HAP-1 (cell line): ENCODE measurements at places on chromosomes 11 and 22.

DNA sequence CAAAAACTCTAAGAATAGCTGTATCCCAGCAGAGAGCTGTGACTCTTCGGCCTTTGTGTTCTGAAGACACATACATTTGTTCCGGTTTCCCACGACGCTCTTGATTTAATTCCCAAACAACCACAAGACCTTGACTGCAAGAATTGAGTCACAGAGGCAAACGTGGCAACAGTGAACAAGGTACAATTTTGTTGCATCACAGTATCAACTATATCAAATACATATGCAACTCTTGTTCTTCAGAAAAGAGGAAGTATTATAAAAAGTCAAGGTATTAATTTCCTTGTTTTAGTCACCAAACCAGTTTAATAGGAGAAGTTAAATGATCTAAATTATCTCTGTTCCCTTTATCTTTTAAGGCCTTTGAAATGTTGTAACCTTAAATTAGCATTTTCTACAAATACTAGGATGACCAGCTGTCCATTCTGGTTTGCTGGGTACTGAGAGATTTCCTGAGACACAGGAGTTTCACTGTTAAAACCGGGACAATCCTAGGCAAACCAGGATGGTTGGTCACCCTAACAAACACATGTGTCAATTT, 11.1 kb downstream of the HPS5 start:
- no peak for DNase-seq

- no peak for DNase-seq
These were observed 310.8 kb upstream of the PITPNB start for GRCh38 chr22:28229566-28230485.

GRCh38 chr22:40224702-40225101, 47.0 kb downstream of the TNRC6B start:
- no peak for DNase-seq

- no peak for DNase-seq
These were observed 124.7 kb downstream of the CADM1 start for GRCh38 chr11:115379528-115379927.

GRCh38 chr11:30128269-30128932, 102.4 kb upstream of the FSHB start:
- DNase-seq: peak; percentile 18

DNA sequence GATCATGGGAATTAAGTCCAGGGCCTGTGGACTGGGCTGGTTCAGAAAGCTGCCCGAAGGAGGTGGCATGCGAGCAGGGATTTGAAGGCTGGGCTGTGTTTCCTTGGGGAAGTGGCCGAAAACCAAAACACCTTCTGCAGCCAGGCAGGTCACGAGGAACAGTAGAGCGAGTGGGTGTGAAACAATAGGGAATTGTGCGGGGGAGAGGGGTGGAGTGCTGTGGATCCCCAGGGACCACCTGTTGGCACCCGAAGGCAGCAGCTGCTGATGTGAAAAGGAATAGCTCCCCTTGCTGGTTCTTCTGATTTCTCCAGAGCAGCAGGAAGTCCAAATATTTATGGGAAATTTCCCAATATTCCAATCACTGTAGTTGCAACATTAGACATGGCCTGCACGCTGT, 24.6 kb downstream of the TP53I11 start:
- no peak for DNase-seq

GRCh38 chr11:75572744-75573143, 10.7 kb downstream of the SERPINH1 start:
- DNase-seq: no peak

GRCh38 chr11:73004088-73004487, 138.0 kb downstream of the FCHSD2 start:
- DNase-seq: no peak

GRCh38 chr22:24893341-24894070, 53.0 kb downstream of the LHFPL7 start:
- no peak for DNase-seq

DNA sequence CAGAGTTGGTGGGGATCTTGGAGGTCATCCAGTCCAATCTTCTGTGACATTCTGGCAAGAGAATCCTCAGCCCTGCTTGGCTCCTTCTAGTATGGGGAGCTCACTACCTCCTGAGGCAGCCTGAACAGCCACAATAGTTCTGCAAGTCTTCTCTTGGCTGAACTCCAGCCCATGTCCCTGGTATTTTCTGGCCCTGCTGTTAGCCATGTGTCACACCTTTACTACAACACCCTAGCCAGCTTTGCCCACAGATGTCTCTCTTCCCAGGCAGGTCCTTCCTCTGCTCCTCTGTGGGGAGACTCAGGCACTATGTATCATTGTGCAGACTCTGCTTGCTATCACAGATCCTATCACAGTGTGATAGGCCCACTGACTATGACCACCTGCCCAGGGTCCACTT, 297.7 kb downstream of the CTTN start:
- no peak for DNase-seq

DNA sequence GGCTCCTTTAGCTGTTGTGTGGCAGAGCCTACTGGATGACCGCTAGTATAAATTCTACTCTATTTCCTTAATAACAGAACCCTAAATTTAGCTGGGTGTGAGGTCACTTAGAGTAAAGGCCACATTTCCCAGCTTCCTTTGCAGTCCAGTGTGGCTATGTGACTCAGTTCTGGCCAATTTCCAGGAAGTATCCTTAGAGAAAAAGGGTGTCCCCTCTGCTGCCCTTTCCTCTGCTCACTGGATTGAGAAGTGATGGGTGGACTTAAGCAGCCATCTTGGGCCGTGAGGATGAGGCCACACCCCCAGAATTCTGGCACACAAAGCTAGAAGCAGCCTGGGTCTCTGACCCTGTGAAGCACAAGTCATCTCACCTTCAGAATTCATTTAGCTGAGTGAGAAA, 11.7 kb upstream of the RASD2 start:
- DNase-seq: no peak

DNA sequence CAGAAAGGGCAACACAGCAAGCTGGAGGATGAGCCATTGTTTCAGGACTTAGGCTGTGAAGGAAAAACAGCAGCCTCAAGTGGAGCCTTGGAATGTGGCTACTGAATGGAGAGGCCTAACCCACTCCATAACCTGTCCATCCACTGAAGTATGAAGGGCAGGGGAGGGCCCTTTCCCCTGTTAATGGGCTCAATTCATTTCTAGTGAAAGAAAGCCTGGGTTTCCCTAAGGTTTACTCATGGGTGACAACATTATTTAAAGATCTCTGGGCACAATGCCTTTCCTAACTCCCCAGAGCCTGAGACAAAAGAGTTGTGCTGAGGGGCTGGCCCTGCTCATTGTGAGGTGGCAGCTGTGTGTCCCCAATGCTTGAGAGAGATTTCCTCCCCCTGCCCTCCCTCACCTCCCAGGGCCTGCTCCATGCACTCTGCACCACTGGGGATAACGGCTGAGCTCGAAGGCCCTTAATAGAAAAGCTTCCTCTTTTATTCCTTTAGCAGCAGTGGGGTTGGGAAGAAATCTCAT, 83.8 kb downstream of the ME3 start:
- peak; percentile 7 for DNase-seq

- no peak for DNase-seq
These were observed 4.9 kb downstream of the KCNQ1 start for GRCh38 chr11:2449548-2450320.

DNA sequence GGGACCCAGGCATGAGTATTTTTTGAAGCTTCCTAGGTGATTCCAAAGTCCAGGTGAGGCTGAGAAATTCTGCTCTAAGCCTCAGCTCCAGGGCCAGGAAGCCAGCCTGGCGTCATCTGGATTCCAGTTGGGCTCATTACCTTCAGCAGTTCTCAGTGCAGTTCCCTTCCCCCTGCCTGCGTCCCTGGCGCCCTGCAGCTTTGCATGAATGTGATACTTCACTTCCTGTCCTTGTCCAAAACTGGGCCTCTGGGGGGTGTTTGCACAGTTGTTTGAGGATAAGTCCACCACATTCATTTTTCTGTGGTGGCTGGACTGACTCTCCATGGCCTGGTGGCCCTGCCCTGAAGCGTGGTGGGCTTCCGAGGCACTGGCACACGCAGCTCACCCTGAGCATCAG, 98.1 kb downstream of the TENM4 start:
- DNase-seq: no peak

GRCh38 chr22:46972901-46973831, 210.7 kb downstream of the TBC1D22A start:
- DNase-seq: no peak

GRCh38 chr11:75286826-75287465, 46.4 kb downstream of the TPBGL start:
- DNase-seq: no peak

- no peak for DNase-seq
These were observed 178.7 kb upstream of the CADM1 start for GRCh38 chr11:115682888-115683287.

DNA sequence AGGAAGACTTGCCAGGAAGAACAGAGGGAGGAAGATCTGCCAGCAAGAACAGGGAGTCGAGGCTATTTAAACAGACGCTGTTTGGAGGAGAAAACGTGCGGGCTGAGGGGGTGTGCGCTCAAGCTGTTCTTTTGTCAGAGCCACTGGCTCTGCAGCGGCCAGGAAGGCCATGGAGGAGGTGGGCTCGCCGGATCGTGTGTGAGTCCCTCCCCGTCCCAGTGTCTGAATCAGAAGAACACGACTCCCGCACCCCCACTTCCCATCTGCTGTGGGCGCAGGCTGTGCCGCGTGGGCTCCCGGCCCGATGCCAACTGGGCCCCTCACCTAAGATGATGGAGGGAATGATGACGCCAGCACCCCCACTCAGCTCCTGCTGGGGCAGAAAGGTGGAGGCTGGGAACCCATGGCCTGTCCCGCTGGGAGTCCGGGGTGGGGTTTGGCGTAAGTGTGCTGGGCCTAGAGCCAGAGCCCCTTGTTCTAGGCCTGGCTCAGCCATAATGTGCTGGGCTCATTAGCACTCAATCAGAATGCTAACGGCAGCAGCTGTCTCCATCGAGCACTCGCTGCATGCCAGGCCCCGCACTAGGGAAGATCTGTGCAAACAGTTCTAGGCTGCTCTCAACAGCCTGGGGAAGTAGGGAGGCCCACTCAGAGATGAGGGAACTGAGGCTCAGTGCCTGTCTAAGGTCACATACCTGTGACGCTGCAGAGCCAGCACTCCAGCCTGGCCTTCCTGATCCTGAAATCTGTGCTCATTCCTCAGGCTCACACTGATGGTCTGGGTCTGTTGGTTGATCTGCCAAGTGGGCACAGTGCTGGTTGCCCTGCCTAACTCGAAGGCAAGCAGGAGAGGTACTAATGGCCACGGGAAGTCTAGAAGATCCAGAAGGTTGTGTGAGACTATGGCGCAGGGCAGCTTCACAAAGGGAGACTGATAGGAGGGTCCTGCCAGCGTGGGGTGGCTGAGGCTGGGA, 11.5 kb downstream of the NPTXR start:
- no peak for DNase-seq

DNA sequence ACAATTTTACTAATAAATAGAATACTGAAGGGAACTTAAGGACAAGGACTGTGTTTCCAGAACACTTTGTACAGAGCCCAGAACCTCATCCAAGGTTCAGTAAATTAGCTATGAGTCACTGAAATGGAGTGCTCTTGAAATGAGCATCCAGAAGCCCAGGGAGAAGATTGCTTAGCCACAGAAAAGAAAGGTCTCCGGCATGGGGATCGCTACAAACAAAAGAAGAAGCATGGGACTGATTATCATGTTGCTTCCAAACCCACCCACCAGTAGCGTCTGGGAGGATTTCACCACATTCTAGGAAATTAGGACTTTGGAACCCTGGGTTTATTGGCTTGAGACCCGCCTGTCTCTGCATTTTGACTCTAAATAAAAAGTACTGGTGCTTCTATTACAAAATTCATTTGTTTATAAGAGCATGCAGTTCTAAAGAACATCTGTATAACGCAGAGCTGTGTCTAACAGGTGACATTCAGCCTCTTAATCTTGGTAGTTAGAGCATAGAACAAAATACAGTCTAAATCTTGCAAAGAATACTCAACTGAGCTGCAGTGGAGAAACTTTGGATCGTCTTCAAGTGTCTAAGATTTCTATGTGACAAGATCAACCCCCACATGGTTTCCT, 35.9 kb upstream of the SESN3 start:
- DNase-seq: no peak

DNA sequence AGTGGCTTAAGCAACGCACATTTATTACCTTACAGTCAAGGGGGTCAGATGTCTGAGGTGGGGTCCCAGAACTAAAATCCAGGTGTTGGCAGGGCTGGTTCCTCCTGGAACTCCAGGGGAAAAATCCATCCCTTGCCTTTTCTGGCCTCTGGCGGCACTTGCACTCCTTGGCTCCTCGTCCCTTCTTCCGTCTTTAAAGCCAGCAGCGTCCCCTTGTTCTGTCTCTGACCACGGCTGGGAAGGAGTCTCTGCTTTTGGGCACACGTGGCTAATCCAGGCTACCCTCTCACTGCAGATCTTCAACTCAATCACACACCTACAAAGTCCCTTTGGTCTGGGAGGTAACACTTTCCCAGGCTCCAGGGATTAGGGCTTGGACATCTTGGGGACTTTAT, 73.5 kb upstream of the WNT7B start:
- DNase-seq: no peak

GRCh38 chr22:42292732-42293520, 22.5 kb upstream of the TCF20 start:
- no peak for DNase-seq

DNA sequence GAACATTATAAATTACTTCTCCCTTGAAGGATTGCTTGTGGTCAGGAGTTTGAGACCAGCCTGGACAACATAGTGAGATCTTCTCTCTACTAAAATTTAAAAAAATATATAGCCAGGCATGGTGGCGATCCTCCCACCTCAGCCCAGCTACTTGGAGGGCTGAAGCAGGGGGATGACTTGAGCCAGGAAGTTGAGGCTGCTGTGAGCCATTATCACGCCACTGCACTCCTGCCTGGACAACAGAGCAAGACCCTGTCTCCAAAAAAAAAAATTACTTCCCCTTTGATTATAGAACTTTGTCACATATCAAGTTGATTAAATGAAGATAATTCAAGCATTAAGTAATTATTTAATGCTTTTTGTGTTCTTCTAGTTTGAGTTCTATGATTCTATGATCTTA, 65.1 kb upstream of the PRODH start:
- no peak for DNase-seq

GRCh38 chr11:7436657-7437056, 48.6 kb upstream of the OLFML1 start:
- DNase-seq: no peak

- no peak for DNase-seq
These were observed 53.1 kb upstream of the B3GAT1 start for GRCh38 chr11:134464981-134465730.

GRCh38 chr11:122045181-122045586, 70.8 kb downstream of the BLID start:
- no peak for DNase-seq

DNA sequence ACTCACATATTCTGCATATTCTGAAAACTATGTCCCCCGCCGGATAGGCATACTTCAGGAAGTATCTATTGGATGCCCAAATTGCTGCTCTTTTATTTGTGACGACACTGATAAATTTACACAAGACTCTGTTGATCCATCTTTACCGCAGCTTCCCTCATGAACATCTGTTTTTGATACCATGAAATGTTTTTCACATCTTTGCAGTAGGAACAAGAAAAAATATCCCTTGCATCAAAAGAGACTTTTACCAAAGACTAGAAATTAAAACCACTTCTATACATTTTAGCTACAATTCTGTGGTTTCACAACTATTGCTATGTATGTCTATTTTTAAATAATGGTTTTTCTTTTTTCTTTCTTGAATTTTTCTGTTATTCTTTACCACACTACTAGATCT, 15.3 kb downstream of the POU2AF2 start:
- DNase-seq: no peak

- DNase-seq: no peak
These were observed 703.3 kb upstream of the ANO5 start for GRCh38 chr11:21489416-21490115.

GRCh38 chr11:64458997-64459396, 100.0 kb downstream of the RPS6KA4 start:
- DNase-seq: no peak

- DNase-seq: no peak
These were observed 61.3 kb upstream of the OR5P2 start for GRCh38 chr11:7858006-7858405.
